Pons (tissue), 1 donor: ENCODE measurements at places on chromosomes 12 and 14.

DNA sequence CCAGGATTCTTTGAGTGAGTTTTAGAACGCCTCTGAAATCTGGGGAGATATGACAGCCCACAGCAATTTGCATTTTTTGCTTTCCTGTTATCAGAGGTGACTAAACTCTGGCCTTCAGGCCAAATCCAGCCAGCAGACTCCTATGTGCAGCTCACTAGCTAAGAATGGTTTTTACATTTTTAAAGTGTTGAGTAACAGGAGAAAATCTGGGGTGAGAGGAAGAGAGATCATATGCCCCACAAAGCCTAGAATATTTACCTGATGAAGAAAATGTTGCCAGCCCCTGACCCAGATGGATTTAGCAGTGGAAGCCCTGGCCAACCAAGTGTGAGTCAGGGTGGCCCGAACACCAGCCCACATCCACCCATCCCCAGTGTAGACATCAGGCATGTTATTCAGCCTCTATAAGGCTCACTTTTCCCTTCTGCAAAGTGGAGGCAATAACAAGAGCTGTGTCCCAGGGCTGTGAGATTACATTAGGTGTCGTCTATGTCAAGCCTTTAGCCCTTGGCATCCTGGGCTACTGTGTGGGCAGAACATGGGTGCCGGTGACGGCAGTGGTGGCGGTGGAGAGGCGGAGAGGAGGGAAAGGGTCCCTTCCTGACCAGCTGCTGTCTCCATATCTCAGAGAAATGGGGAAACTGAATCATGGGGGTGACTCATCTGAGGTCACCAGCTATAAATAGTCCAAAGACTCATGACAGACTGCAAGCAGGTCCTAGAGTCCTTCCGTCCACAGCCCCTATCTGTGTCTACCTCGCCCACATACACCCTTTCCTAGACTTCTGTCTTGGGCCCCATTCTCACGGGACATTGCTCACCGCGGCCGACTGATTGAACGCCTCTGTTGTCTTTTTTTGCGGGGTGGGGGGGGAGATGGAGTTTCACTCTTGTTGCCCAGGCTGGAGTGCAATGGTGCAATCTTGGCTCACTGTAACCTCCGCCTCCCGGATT lies 32.6 kb upstream of the CD9 start:
- DNase-seq: peak; percentile 81

- no peak for DNase-seq
Observed at GRCh38 chr12:110180591-110181005, 56.4 kb downstream of the IFT81 start.

GRCh38 chr12:27333403-27334009 lies 870 bp downstream of the BMAL2 start:
- DNase-seq: no peak

DNA sequence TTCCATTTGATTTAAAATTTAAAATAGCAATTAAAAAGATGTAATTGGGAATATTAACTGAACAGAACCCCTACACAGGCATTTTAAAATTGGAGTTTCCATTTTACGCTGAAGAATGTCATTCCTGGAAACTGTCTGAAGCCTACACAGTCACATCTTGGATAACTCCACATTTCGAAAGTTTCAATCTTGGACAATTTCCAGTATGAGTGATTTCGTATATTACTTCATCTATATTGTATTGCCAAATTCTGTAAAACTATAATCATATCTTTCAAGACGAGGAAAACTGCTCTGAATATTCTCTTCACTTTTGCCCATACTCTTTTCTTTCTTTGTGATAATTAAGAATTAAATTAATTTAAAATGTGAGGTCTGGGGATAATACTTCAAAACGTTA lies 194.2 kb upstream of the ABCD2 start:
- DNase-seq: no peak

- peak; percentile 82 for DNase-seq
Observed at GRCh38 chr12:12327802-12328201, 22.2 kb downstream of the MANSC1 start.

GRCh38 chr14:69153873-69154270 lies 953 bp upstream of the DCAF5 start:
- DNase-seq: no peak

GRCh38 chr14:92780444-92781232 lies 13.5 kb upstream of the GOLGA5 start:
- no peak for DNase-seq

DNA sequence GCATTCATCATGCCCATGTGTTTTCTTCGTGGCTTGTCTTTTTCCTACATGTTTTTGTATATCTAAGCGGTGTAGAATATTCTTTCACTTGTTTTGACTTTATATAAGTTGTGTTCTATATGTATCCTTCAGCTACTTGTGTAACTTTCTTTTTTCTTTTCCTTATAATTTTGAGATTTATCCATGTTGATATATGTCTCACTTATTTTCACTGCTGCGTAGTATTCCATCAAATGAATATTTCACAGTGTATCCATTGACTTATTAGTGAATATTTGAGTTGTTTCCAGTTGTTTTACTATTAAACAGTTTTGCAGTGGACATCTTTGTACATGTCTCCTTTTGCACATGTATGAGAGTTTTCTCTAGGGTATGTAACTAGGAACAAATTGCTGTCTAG lies 43.9 kb downstream of the BORCS5 start:
- no peak for DNase-seq

DNA sequence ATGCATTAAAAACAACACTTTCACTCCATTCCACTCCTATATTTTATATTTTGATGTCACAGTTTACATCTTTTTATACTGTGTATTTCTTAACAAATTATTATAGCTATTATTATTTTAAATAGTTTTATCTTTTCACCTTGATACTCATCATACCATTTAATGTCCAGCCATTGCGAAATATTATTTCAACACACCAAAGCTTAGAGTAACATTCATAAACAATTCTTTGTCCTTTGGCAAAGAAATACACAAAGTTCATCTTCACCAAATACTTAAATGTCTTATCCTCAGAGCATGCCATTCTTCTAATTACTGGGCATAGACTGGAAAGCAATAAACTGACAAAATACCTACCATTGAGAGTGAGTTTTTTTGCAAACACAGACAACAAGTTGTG lies 1963.4 kb upstream of the FLRT2 start:
- no peak for DNase-seq
